NCI-H2029 treated with DMSO at 0.1 percent for 48 hours (cell line): ENCODE measurements at places on chromosomes 7 and 10.
A peak's percentile ranks its signal among the peaks of the same experiment; 100 is the strongest.

- DNase-seq = no peak
These were observed 43.4 kb downstream of the FAM20C start for GRCh38 chr7:235576-236395.

- no peak for DNase-seq
These were observed 39.6 kb upstream of the SP8 start for GRCh38 chr7:20826243-20826642.

DNA sequence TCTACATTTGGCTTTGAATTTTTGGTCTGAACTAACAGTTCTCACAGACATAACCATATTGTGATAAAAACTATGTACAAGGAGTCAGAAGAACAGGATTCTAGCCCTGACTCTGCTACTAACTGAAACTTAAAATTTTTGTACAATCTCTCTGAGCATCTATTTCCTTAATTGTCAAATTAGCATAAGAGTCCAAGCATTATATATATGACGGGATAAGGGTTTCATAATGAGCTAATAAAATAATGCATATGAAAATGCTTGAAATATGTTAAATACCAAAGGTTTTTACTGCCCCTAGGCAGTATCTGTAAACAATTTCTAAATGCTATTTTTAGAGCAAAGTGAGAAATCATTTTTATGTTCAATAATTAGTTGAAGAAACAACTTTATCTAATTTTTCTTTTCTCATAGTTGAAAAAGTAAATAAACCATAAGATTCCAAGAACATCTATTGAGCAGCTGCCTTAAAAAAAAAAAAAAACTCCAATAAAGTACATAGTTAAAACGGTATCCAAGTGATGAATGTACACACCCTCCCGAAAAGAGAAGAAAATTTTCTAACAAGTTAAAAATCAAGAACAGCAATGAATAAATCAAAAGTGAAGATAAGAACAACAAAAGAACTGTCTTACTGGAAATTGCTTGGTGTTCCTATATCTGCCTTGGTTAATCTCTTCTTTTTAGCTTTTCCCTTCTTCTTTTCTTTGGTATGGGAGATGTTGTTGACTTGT lies 40.4 kb downstream of the LMOD2 start:
- DNase-seq = no peak

DNA sequence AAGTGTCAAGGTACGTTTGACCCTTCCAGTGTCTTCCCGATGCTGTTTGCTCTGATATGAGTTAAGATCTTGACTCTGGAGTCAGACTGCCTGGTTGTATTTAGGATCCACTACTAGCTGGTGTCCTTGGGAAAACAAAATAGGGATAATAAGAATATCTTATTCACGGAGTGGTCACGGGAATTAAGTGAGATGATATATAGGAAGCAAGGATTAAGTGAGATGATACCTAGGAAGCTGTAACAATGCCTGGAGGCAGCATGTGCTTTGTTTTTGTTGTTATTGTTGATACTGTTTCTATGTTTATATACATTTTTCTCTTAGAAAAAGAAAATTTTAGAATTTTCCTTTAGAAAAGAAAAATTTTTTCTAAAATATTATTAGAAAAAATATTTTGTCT lies 87.0 kb downstream of the LYZL1 start:
- no peak for DNase-seq

DNA sequence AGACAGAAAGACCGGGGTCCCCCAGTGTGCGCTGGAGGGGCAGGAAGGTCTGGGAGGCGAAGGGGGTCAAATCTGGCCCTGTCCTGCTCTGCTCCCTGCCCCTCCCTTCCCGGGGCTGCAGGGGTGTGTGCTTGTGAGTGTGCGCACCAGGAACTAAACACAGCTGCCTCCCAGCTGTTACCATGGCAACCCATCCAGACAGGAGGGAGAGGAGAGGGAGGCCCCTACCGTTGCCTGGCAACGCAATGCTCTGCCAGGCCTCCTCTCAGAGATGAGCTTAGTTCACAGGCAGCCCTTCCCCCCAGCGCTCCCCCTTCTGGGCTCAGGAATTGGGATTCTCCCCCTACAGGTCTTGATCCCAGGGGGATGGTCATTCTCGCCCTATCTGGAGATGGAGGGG lies 6.1 kb downstream of the NYAP1 start:
- DNase-seq = peak; percentile 80

DNA sequence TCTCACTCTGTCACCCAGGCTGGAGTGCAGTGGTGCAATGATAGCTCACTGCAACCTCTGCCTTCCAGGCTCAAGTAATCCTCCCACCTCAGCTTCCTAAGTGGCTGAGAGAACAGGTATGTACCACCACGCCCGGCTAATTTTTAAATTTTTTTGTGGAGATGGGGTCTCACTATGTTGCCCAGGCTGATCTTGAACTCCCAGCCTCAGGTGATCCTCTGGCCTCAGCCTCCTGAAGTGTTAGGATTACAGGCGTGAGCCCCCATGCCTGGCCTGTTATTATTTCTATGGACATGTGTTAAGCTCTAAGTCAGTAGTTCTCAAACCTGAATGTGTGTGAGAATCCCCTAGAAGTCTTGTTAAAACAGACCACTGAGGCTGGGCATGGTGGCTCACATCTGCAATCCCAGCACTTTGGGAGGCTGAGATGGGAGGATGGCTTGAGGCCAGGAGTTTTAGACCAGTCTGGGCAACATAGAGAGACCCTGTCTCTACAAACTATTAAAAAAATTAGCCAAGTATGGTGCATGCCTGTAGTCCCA lies 24.5 kb downstream of the TMEM270 start:
- no peak for DNase-seq
